ENCODE measurements at places on chromosomes 4 and X.

DNA sequence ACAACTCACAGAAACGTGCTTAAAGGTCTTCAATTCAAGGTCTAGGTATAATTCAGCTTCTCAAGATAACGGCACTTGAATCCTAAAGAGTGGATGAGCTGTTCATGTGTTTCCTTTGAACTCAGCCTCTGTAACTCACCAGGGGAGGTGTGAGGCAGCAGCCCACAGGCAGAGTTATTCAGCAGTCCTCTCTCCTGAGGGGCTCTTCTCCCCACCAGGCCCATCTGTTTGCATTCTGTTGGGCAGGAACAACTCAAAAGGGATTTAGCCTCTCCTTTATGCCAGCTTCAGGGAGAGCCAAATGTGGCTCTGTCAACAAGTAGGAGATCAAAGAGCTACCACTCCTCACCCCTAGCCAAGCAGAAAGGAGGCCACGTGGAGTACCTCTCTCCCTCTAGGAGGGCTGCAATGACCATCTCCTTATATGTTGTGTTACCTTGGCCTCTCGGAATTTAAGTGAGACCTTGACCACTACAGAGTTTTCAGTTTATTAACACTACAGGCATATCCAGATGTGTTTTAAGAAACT, 151.2 kb downstream of the SPATA18 start:
- no peak for DNase-seq

DNA sequence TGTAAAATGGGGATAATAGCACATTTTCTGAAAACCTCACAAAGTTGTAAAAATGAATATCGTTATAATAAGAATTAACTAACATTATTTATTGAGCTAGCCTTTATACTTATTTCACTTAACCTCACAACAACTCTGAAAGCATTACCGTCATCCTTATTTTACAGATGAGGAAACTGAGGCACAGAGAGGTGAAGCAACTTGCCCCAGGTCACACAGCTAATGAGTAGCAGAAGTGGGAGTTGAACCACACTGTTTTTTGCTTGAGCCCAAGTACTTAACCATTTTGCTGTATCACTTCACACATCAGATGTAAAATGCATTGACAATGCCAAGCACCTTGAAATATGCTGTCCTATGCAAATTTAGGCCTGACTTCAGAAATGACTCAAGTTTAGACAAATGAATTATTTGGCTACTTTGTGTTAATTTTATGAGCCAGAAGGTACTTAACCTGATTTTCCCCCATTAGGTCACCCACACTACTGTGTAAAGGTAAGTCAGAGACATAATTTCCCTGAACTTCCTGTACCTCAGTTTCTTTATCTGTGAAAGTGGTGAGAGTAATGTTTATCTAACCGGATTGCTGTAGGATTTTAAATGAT, 23.1 kb downstream of the CD40LG start:
- no peak for DNase-seq

DNA sequence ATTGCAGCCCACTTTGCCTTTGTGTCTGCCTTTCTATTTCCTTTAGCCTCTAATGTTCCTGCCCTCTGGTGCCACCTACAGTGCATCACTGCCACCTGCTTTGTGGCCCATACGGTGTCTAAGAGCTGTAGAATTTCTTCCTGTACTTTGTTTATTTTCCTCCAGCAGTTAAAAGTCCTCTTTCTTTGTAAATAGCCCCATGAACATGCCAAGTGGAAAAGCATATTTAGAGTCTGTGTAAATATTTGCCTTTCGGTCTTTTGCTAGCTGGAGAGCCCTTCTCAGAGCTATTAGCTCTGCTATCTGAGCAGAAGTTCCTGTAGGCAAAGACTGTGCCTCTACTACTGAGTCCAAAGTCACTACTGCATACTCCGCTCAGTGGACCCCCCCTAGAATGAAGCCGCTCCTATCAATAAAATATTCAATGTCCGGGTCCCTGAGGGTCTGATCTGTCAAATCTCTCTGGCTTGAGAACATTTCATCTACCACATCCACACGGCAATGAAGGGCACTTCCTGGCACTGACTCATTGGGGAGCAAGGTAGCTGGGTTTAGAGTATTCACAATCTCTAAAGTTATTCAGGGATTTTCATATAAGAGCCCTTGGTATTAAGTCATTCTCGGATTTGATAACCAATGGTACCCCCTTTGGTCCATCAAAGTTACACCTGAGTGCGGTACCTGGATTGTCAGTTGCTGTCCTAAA, 36.3 kb downstream of the SULT1E1 start:
- peak; percentile 70 for DNase-seq

DNA sequence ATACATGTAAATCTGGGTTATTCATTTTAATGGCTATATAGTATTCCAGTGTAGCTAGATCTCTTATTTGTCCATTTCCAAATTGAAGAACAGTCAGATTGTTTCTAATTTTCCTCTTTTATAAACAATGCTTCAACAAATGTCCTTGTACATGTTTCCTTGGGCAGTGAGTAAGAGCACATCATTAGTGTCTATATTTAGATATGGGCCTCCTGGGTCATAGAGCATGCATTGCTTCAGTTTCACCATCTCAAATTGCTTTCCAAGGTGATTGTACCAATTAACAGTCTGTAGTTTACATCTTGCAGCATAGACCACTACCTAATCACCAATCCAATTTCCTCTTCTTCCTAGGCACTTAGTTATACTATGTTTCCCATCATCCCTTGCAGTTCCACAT, 13.4 kb downstream of the PHKA2 start:
- DNase-seq = no peak

DNA sequence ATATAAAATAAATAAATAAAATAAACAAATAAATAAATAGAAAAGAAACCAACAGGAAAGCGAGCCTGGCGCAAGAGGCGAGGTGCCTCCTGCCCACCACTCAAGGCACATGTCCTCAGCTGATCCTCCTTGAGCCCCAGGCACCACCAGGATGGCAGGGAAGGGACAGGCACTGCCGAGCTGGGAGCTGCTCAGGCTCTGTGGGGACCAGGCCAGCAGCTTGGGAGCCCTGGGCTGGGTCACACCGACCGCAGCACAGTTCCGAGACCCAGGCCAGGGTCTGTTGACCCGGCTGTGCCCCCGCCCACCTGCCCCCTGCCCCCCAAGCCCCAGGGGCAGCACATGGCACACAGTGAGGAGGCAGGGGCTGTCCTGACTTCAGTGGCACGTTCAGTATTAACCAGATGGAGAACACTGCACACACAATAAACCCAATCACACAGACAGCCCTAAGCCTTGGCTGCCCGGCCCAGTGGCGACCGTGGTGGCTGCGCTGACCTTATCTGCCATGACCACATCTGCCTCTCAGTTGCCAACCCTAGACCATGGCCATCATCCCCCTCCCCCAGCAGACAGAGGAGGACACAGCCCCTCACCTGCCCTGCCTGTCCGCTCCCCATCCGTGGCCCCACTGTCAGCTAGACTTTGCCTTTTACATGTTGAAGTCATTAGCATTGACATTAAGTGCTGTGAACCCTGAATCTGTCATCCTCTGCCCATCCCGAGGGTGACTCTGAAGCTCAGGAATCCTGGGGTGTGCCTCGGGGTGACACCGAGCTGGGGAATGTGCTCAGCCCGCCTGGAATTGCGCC, 2.9 kb upstream of the TREX2 start:
- no peak for DNase-seq

DNA sequence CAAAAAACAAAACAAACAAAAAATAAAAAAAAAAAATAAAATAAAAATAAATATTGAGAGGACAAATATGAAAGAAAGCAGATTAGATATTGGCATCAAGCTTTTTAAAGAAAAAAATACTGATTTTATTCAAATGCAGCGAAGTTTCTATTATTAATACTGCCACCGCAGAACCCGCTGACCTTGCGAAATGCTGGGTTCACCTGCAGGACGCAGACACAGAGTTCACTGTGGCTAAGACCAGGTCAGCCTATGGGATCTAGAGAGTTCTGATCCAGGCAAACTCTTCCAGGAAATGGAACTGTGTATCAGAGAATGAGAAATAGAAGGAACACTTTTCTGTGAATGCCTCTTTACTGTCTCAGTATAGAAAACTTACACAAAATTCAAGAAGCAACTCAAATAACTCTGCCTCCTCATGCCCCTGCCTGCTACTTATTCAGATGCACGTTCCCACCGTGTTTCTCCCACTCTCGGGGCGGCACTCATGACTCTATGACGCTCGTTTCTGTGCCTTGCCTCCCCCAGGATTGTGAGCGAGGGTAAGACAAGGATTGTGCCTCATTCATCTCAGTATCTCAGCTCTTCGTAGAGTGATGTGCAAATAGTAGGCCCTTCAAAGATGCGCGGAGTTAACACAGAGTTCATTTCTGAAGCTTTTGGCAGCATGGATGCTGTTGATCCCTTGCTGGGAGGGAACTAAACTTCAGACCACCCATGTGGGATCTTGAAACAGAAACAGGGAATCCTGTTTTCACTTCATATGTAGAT, 44.1 kb upstream of the TLR3 start:
- no peak for DNase-seq

DNA sequence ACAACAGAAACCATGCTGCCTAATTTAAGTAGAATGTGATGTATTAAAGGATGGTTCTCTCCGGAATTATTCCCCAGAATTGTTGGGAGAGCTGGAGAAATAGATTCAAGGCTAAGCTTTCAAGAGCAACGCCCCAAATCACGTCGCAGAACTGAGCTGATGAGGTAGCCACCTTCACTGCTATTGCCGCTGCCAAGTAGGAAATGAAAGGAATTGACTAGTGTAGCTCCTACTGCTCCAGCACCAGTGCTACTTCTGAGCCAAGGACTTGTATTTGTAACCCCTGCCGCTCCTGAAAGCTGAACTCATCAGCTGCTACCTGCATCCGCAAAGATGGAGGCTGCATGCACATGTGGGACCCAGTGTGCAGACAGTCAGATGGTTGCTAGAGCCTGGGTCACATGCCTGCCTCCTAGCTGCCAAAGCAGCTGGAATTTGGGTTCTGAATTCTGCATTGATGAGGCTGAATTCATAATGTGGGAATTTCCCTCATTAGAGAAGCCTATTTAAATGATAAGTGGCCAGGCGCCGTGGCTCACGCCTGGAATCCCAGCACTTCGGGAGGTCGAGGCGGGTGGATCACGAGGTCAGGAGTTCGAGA, 173.9 kb downstream of the PDGFRA start:
- DNase-seq = no peak

- DNase-seq = peak; percentile 42
These were observed 40.7 kb downstream of the C4orf51 start for GRCh38 chr4:145720656-145721055.

DNA sequence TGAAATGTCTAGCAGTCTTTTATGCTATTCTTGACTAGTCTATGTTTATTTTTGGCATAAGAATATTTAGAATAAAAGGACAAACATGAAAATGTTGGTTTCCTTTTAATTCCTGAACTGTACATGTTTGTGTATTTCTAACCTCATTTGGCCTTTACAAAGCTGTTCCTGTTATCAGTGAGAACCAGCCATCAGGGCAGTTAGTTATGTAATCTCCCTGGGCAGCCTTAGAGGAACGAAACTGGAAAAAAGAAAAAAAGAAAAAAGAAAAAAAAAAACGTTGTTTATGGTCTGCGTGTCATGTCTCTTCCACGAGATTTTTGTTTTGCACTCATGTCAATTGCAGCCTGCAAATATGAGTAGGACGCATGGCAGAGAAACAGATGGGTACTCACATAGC, 193.7 kb downstream of the MAGEB5 start:
- DNase-seq = no peak

DNA sequence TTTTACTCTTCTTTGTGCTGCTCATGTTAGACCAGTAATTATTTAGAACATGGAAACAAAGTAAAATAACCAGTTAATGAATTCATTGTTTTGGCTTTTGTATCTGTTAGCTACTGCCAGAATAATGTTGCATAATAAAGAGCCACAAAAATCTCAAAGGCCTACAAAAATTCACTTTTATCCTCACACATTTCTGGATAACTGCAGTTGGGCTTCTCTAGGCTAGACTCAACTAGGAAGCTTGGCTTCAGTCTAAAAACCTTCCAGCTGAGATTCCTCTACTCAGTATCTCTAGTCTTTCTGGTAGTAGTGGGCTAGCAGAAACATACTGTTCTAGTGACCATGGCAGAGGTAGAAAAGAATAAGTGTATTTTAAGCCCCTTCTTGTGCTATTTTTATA, 73.0 kb downstream of the FAT4 start:
- DNase-seq = no peak

GRCh38 chr4:184624972-184625554, 24.2 kb downstream of the CASP3 start:
- DNase-seq = no peak

DNA sequence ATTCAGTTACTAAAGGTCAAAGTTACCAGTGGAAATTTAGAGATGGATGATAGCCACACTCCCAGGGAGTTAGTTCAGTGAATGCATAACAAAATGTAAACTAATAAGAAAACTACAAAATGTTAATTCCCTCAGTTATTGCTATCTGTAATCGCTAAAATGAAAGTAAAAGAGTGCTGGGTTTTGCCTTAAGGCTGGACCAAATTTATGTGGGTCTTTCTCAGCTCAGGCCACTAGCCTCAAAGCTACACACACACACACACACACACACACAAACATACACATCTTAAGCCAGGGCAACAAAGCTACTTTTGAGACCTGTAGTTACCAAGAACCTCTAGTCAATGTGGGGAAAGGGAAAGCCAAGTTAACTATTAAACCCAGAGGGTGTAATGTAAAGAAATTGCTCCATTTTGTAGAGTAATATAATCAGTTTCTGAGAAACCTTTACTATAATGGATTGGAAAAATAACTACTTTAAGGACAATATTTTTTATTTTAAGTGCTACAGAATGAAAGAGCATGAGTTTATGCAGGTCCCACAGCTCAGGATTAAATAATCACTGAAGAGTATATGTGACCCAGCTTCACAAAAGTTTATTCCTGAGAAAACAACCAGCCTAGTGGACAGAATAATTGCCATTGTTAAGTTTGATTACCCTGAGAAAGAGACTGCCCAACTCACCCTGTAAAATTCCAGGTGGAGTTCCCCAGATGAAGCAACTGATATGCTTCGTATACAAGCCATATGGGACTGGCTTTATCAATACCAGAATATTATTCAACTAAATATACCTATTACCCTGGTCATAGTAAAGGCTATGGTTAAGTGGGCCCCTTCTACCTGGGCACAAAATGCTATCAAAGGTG, 8.9 kb upstream of the UGT2A3 start:
- no peak for DNase-seq

GRCh38 chr4:127196655-127197352, 436.0 kb upstream of the INTU start:
- no peak for DNase-seq

- no peak for DNase-seq
These were observed 713.4 kb downstream of the PCDH18 start for GRCh38 chr4:136818811-136819330.

GRCh38 chr4:88378691-88379559, at the start of gene HERC6:
TSS of gene HERC6 (plus strand) at chr4:88378852. CDS start at chr4:88378922, 70 bp downstream.
- DNase-seq = peak; percentile 89

GRCh38 chr4:8165374-8165896, 6.8 kb upstream of the ABLIM2 start:
- no peak for DNase-seq

GRCh38 chrX:113545040-113545439, 704.4 kb upstream of the AMOT start:
- DNase-seq = no peak

- DNase-seq = peak; percentile 49
These were observed 3.2 kb downstream of the THAP9 start for GRCh38 chr4:82903737-82904136.

GRCh38 chrX:51496501-51497291, at the start of gene NUDT11:
TSS of gene NUDT11 (minus strand) at chrX:51496592. CDS start at chrX:51496444, 148 bp downstream.
- DNase-seq = peak; percentile 67

GRCh38 chr4:76210452-76210851, 3.2 kb downstream of the SCARB2 start:
- no peak for DNase-seq

GRCh38 chr4:23993373-23993772, 103.5 kb upstream of the PPARGC1A start:
- DNase-seq = no peak

- no peak for DNase-seq
These were observed 1.0 kb downstream of the SLC10A6 start for GRCh38 chr4:86848136-86848535.

Measured in activated CD8-positive, alpha-beta T cell treated with anti-CD3 and anti-CD28 coated beads for 36 hours (primary cell).